HCT116 (cell line): ENCODE measurements at places on chromosomes 2 and 18. TPM values are rescaled to one million over a fixed set of nuclear protein-coding genes. Genes with fewer than 3 reads are reported as not detected.

The BOK gene
- 41.5 TPM for total RNA-seq

The EVX2 gene
- total RNA-seq = not detected

The FOXD4L1 gene
- total RNA-seq = 0.64 TPM

The TXNDC2 gene
- total RNA-seq = 0.12 TPM

The TMEM198 gene
- total RNA-seq = 2.1 TPM

The MPP4 gene
- total RNA-seq = 0.32 TPM

The CKAP2L gene
- 27.5 TPM for total RNA-seq

The OSR1 gene
- 2.6 TPM for total RNA-seq

The DNAJC5G gene
- total RNA-seq = 2.5 TPM

The GAREM1 gene
- 11.1 TPM for total RNA-seq

The ALPI gene
- not detected for total RNA-seq
